Activated CD4-positive, alpha-beta memory T cell treated with anti-CD3 and anti-CD28 coated beads for 36 hours (primary cell): ENCODE measurements at places on chromosomes 1 and 21. TPM values are rescaled to one million over a fixed set of nuclear protein-coding genes. Genes with fewer than 3 reads are reported as not detected.

CD1B gene
- not detected for total RNA-seq

CLCA1 gene
- total RNA-seq: not detected

FAM177B gene
- not detected for total RNA-seq

ASCL5 gene
- not detected for total RNA-seq

CCDC27 gene
- total RNA-seq: not detected

ANGPTL7 gene
- not detected for total RNA-seq

KLF17 gene
- total RNA-seq: not detected

FMO1 gene
- not detected for total RNA-seq

WDR64 gene
- not detected for total RNA-seq

ACOT11 gene
- total RNA-seq: 0.99 TPM

TMEM82 gene
- not detected for total RNA-seq

ERICH3 gene
- not detected for total RNA-seq

SAMD11 gene
- not detected for total RNA-seq

PRELP gene
- not detected for total RNA-seq

CACNA1S gene
- not detected for total RNA-seq

DNA sequence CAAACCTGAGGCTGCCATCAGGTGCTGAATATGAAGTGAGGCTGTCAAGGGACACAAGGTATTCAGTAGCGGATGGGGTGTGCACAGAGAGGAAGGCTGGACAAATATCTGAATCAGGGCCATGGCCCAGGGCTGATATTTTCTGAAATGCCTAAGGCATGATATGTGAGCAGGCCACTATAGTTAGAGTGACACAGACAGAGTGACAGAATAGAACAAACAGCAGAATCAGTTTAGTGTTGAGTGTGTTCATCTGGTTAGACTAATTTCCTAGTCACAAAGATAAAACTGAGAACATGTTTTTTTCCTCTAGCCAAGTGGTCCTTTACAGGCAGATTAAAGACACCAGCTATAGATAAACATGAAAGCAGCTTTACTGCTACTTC lies 3.9 kb downstream of the OVAAL start:
- DNase-seq: no peak

- no peak for DNase-seq
Measured at GRCh38 chr1:54614024-54614423, 9.3 kb downstream of the FAM151A start.

- no peak for DNase-seq
Measured at GRCh38 chr21:42248783-42249597, 30.1 kb downstream of the ABCG1 start.

GRCh38 chr1:203187304-203187685 lies 791 bp upstream of the CHI3L1 start:
- DNase-seq: no peak

DNA sequence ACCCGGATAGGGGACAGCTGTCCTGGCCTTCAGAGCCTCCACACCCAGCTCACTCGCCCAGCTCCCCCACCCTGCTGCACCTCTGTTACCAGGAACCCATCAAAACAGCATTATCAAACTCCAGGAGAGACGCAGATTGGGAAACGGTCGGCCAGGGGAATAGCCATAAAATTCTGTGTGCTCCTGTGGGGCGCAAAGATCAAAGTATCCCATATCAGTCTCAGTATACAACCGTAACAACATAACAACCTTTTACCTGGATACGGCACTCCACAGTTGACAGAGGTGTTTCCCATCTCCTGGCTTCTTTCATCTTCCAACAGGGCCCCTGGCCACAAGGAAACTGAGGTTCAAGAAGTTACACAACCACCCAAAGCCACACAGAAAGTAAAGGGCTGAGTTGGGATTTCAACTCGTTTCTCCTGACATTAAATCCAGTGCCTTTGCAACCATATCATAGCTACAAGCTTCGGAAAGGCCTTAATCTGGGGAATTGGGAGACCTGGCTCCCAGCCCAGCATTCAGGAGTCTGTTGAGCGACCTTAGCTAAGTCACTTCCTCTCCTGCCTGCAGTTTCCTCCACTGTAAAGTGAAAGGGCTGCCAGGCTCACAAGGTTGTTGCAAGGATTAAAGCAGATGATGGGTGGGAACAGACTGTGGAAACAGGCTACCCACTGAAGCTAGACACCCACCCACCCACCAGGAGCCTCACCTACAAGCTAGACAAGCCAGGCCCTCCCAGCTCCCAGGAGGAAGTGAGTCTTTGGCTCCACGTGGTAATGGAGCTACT lies 8.1 kb upstream of the EPHB2 start:
- no peak for DNase-seq

- no peak for DNase-seq
Measured at GRCh38 chr1:67894981-67895735, 61.9 kb upstream of the GNG12 start.

DNA sequence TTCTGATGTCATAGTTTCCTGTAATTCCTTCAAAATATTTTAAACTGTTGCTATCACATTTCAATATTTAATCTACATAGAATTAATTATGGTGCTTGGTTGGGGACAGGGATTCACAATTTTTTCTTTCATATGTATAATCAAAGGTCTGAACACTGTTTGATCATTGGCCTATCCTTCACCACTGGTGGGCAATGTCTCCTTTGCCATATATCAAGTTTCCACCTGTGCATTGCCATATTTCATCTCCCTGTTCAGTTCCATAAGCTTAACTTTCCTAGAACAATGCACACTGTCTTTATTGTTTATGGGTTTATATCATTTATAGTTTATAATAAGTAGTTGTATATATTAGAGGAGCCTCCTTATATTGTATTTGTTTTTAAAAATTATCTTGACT lies 374.9 kb upstream of the PTBP2 start:
- no peak for DNase-seq

DNA sequence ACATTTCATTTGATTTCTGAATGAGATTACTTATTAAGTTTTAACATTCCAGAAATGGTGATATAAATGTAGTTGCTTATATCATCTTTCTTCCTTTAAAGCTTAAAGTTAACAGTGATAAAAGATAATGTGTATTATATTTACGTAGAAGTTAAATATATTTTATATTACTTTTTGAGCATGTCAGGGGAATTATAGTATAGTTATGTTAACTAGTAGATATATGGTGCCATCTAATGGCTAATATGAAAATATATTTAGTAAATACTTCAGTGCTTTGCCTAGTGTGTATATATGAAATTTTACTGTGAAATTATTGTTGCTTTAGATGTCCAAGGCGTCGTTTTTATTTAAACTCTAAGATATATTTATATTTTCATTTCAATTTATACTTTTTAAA lies 51.5 kb downstream of the SYT14 start:
- DNase-seq: no peak

- peak; percentile 91 for DNase-seq
Measured at GRCh38 chr1:205273551-205273982, 45.8 kb downstream of the TMCC2 start.

- no peak for DNase-seq
Measured at GRCh38 chr21:14889080-14889810, 175.6 kb downstream of the NRIP1 start.

DNA sequence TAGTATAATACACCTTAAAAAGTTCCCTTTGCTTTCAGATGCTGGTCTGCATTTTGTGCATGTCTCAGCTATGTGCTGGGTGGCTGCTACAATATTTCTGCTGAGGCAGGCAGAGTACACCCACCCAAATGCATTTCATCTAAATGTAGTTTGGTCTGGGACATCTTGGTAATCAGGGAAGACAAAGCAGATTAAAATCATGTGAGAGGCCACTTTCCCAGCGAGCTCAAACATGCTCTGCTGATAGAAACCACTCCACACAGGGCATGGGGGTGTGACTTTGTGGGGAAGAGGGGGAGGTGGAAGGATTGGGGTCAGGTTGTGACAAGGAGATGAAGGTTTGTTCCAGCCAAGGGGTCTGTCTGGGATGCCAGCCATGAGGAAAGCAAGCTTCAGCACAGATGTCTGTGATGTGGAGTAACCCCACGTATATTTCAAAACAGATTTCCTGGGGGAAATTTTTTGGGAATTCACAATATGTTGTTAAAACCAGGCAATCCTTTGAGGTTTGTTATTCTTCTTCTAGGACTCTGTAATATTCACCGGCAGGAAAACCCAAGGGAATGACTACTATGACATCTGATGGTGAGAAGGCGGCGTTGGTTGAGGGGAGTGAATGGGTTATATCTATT lies 255.1 kb upstream of the FGGY start:
- no peak for DNase-seq

- no peak for DNase-seq
Measured at GRCh38 chr1:113046569-113046968, 26.4 kb upstream of the LRIG2 start.

- DNase-seq: peak; percentile 49
Measured at GRCh38 chr1:43367026-43367903, 546 bp downstream of the ELOVL1 start.

- no peak for DNase-seq
Measured at GRCh38 chr1:113834716-113835115, 22.4 kb upstream of the RSBN1 start.

DNA sequence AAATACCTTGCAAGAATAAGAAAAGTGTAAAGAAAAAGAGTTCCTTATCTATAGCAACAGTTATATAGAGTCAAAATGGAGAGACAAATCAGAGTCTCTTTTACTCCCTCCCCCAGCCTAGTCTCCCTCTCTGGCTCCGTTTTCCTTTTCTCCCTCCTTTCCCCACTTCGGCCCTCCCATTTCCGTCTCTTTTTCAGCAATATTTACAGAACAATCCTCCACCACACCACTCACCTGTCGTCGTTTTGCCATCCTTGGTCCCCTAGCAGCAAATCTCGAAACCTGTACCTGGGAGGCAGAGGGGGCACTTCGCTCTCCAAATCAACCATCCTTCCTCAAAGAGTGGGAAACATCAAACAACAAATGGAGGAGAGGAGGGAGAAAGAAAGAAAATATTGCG lies 259 bp downstream of the KCNT2 start:
- DNase-seq: no peak

DNA sequence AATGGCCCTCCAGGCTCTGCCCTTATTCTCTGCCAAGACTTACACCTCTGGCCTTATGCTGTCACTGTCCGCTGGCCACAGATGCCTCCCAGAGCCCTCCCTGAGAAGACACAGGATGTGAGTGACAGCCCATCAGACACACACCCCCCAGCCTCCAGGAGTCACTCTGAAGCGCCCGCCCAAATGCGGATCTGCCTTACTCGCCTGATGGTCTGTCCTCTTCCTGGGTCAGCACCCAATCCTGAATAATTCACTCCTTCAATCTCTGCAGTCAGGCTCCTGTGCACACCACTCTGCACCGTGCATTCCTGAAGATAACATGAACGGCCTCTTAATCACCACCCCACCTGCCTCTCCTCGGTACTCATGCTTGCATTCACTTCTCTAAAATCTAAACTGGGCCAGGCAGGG lies 14.7 kb downstream of the CLSTN1 start:
- DNase-seq: no peak

- no peak for DNase-seq
Measured at GRCh38 chr1:49842596-49842995, 181.2 kb downstream of the AGBL4 start.

DNA sequence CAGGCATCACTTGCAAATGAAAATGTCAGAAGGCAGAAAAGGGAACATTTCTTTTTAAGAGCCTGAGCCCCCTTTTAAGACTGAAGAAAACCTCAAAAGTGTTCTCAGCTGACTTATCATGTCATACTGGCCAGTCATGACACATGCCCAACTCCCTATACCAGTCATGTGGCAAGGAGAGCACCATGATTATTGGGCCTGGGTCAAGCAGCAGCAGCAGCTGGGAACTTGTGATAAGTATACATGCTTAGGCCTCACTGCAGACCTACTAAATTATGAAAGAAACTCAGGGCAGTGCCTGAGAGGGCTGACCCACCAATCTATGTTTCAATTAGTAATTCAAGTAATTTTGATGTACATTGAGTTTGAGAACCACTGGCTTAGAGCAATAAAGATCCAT lies 8.6 kb downstream of the RO60 start:
- DNase-seq: no peak

DNA sequence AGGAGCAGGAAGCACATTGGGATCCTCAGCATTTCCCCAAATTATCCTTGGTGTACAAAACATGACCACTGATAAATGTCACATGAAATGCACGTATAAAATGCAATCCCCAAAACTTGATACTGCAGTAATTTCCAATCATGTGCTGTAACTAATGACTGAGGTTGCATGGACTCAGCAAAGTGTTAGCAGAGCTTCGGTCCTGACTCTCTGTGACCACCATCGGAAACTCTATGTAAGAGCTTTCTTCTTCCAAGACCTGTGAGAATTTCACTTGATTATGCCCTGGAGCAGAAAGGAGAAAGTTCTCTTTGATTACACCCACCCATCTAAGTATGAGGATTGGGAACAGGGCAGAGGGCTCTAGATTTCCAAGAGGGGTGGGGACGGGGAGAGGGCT lies 908 bp downstream of the CD53 start:
- no peak for DNase-seq

- peak; percentile 91 for DNase-seq
Measured at GRCh38 chr1:2545754-2546514, 10.2 kb upstream of the TNFRSF14 start.

DNA sequence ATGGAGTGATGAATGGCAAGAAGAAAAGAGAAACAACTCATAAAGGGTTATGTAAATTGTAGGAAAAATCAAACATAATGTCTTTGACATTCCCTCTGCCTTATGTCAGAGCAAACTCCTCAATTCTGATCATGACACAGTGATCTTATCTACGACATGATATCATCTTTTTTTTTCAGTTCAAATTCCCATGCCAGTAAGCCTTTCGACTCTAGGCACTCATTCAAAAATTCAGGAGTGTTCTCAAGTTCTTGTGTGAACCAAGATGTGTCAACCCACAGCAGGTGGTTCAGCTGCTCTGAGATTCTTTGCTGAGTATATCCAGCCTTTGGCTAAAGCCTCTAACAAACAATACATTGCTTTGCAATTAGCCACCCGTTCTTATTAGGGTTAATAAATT lies 97.1 kb upstream of the ESRRG start:
- DNase-seq: no peak

DNA sequence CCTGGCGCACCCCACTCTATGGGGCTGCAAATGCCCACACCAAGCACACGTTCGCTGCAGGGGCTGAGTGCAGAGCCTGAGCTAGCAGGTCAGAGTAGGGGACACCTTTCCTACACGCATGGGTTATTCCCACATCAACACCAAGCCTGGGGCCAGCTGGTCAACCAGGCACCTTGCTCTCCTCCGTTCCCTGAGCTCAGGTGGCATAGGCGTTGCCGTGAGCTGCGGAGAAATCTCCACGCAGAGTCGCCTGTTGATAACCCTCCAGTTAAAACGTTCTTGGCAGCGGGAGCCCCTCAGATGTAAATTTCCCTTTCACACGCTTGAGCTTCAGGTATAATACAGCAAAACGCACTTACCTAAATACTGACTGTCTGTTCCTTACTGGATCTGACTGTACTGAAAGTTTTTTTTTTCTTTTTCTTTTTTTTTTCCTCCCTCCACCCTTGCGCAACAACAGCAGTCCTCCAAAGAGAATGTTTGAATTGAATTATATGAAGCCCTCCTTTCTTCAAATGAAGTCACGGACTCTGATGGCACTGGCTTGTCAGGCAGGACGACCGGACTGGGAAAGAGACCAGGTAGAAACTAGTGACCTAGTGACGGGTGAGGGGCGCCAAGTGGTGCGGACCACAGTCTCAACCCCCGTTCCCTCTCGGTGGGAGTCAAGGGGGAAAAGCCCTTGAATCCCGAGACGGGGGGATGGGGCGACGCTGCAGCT lies 2.1 kb downstream of the BRINP3 start:
- DNase-seq: no peak
